ENCODE measurements at places on chromosomes 3 and 15. TPM values are rescaled to one million over a fixed set of nuclear protein-coding genes. Genes with fewer than 3 reads are reported as not detected.

NPAP1 gene
- not detected for polyA plus RNA-seq

CCDC191 gene
- polyA plus RNA-seq, result 1.3 TPM

CHCHD6 gene
- 30.0 TPM for polyA plus RNA-seq

CHSY1 gene
- polyA plus RNA-seq, result 30.2 TPM

NDN gene
- 0.06 TPM for polyA plus RNA-seq

ADAMTSL3 gene
- 0.02 TPM for polyA plus RNA-seq

CRYGS gene
- 1.1 TPM for polyA plus RNA-seq

PARP15 gene
- 0.06 TPM for polyA plus RNA-seq

CMTM6 gene
- polyA plus RNA-seq, result 43.6 TPM

CALML4 gene
- polyA plus RNA-seq, result 1.9 TPM

BUB1B gene
- 18.5 TPM for polyA plus RNA-seq

UBP1 gene
- 63.3 TPM for polyA plus RNA-seq

SI gene
- not detected for polyA plus RNA-seq

SPATA12 gene
- polyA plus RNA-seq, result 0.17 TPM

BCL2A1 gene
- 0.06 TPM for polyA plus RNA-seq

IMPG2 gene
- 0.05 TPM for polyA plus RNA-seq

SPSB4 gene
- polyA plus RNA-seq, result not detected

THOC7 gene
- 59.8 TPM for polyA plus RNA-seq

CLRN1 gene
- polyA plus RNA-seq, result not detected

PPP1R14D gene
- not detected for polyA plus RNA-seq

CFAP100 gene
- polyA plus RNA-seq, result not detected

CNTN3 gene
- 11.9 TPM for polyA plus RNA-seq

CNTN4 gene
- polyA plus RNA-seq, result not detected

RTP1 gene
- polyA plus RNA-seq, result not detected

SRP14 gene
- 231 TPM for polyA plus RNA-seq

GAP43 gene
- polyA plus RNA-seq, result not detected

CMTM8 gene
- polyA plus RNA-seq, result 2.7 TPM

OR5K2 gene
- polyA plus RNA-seq, result not detected

CSPG5 gene
- 0.19 TPM for polyA plus RNA-seq

MYL3 gene
- not detected for polyA plus RNA-seq

PLAAT1 gene
- 2.0 TPM for polyA plus RNA-seq

TGM4 gene
- polyA plus RNA-seq, result 1.6 TPM

HAPLN3 gene
- 4.4 TPM for polyA plus RNA-seq

ZNF660 gene
- polyA plus RNA-seq, result 0.01 TPM

FGF7 gene
- not detected for polyA plus RNA-seq

OSTN gene
- polyA plus RNA-seq, result not detected

C2CD4A gene
- polyA plus RNA-seq, result not detected
